Activated T-cell treated with anti-CD3 and anti-CD28 coated beads, Interleukin-2, amount 50 U/mL, for 72 hours (primary cell): ENCODE measurements at places on chromosomes 12 and 14. TPM values are rescaled to one million over a fixed set of nuclear protein-coding genes. Genes with fewer than 3 reads are reported as not detected.

DNA sequence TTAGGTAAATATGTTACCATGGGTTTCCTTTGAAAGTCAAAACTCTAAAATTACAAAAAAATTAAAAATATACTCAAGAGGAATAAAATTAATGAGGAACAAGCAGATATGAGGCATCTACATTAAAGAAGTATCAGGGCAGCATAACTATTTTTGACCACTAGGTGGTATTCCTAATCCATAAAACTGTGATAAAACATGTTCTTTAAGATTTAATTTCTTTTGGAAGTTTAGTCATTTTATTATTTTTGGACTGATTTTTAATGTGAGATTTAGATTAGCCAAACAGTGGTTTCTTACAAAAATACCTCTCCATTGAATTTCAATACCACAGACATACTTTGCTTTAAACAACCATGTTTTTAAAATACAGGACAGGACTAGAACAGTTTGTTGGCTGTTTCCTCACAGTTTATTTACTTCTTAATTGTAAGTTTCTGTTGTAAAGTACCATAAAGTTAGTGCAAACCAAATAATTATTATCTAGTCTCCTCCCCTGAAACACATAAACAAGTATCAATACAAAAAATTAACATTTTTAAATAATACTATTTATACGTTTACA, 49.8 kb downstream of the NTS start:
- H3K27ac ChIP-seq = no peak overlapping the region
- H3K36me3 ChIP-seq = no peaks in the 10 kb centered on the region
- DNase-seq = no peak
- no peaks in the 10 kb centered on the region for H3K27me3 ChIP-seq
- no peaks in the 10 kb centered on the region for H3K4me1 ChIP-seq
- H3K4me3 ChIP-seq = no peak overlapping the region

DNA sequence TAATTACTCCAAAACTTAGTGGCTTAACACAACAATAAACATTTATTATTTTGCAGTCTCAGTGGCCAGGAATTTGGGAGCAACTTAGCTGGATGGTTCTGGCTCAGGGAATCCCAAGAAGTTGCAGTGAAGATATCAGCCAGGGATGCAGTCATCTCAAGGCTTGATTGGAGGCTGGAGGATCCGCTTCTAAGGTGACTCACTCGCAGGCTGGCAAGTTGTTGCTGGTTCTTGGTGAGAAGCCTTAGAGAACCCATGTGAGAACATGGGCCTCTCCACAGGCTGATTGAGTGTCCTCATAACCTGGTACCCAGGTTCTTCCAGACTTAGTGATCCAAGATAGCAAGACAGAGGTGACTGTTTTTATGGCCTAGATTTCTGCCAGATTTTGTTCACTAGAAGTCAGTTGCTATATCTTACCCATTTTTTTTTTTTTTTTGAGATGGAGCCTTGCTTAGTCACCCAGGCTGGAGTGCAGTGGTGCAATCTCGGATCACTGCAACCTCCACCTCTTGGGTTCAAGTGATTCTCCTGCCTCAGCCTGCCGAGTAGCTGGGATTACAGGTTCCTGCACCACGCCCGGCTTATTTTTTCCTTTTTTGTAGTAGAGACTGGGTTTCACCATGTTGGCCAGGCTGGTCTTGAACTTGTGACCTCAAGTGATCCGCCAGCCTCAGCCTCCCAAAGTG, 32.5 kb downstream of the BRMS1L start:
- H3K4me1 ChIP-seq = no peaks in the 10 kb centered on the region
- peaks cover 3% of the 10 kb centered on the region for H3K36me3 ChIP-seq
- no peaks in the 10 kb centered on the region for H3K27me3 ChIP-seq
- H3K4me3 ChIP-seq = no peak overlapping the region

The GTF2A1 gene
- 52.3 TPM for total RNA-seq

The KRT79 gene
- total RNA-seq = 0.19 TPM

The SRRM4 gene
- not detected for total RNA-seq

The ASPG gene
- 0.30 TPM for total RNA-seq

The SERPINA12 gene
- not detected for total RNA-seq

The KRT74 gene
- total RNA-seq = 0.12 TPM
